ENCODE measurements at places on chromosomes 13 and 19.

DNA sequence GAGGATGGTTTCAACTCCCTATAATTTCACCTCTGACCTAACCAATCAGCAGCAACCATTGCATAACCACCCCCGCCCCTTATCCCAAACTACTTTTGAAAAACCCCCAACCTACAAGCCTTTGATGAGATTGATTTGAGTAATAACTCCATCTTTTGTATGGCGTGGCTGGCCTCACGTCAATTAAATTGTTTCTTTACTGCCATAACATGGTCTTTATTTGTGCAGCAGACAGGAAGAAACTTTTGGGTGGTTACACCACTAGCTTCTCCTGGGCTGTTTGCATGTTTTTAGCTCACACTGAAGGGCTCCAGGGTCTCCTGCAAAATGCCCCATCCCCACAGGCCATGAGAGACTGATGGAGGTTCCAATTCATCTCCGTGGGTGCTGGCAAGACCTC lies 34.0 kb upstream of the PEG3 start:
- no peak for DNase-seq

DNA sequence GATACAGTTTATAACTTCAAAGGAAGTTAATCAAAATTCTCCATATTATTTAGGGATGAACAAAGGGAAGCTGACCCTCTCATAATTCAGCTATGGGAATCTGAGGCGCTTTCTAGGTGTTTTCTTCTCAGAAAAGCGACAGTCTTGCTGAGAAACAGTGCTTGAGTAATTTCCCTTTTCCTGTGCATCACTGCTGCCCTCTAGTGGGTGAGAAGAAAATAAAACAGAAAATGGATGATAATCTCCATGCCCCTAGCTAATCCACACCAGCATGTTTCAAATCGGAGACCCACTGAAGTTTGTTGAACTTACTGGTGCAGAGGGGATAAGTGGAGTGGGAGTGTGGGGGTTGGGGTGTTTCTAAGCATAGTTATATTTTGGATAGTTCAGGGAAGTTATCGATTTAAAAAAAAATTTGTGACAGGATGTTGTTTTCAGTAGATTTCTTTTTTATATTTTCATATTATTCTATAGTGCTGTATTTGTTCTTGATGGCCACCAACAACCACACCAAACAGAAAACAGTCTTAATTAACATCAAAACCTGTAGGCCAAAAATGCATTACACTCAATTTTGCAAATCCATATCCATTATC lies 21.4 kb downstream of the LCP1 start:
- DNase-seq: no peak

- no peak for DNase-seq
These were observed 25.7 kb downstream of the GPX4 start for GRCh38 chr19:1129535-1129934.

GRCh38 chr19:47863514-47863936 lies 4.5 kb downstream of the TPRX2 start:
- DNase-seq: peak; percentile 95

DNA sequence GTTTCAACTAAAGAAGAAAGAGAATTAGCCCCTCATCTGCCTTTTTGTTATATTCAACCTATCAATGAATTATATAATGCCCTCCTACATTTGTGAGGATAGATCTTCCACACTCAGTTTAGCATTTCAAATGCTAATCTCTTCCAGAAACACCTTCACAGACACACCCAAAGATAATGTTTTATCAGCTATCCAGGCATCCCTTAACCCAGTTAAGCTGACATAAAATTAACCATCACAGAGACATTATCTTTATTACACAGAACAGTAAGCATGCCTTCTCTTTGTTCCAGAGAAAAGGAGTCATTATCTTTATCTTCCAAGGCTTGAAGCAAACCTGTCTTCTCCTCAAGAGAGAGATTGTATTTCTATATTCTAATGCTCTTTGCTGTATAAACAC lies 53.1 kb downstream of the PCDH20 start:
- DNase-seq: no peak

- DNase-seq: no peak
These were observed 1640.0 kb upstream of the PRR20A start for GRCh38 chr13:55500694-55501093.

DNA sequence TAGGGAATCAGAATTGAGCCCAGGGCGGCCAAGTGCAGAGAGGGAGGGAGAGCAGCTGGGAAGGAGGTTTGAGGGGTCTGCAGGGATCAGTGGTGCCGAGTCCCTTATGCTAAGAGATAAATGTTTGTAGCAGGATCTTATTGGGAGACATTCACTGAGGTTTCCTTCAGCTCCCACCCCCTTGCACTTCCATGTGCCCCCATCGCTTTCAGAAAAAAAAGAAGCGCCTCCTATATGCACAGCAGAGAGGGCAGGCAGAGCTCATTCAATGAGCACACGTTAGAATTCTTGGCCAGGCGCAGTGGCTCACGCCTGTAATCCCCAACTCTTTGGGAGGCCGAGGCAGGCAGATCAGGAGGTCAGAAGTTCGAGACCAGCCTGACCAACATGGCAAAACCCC lies 28.0 kb downstream of the CYP4F2 start:
- no peak for DNase-seq

- no peak for DNase-seq
These were observed at the start of gene CDX2 for GRCh38 chr13:27969082-27969865. Gene CDX2, minus strand, starts transcription at chr13:27969315. Its CDS starts 309 bp downstream, at chr13:27969006.

GRCh38 chr13:34070006-34070405 lies 252.1 kb downstream of the RFC3 start:
- DNase-seq: no peak

DNA sequence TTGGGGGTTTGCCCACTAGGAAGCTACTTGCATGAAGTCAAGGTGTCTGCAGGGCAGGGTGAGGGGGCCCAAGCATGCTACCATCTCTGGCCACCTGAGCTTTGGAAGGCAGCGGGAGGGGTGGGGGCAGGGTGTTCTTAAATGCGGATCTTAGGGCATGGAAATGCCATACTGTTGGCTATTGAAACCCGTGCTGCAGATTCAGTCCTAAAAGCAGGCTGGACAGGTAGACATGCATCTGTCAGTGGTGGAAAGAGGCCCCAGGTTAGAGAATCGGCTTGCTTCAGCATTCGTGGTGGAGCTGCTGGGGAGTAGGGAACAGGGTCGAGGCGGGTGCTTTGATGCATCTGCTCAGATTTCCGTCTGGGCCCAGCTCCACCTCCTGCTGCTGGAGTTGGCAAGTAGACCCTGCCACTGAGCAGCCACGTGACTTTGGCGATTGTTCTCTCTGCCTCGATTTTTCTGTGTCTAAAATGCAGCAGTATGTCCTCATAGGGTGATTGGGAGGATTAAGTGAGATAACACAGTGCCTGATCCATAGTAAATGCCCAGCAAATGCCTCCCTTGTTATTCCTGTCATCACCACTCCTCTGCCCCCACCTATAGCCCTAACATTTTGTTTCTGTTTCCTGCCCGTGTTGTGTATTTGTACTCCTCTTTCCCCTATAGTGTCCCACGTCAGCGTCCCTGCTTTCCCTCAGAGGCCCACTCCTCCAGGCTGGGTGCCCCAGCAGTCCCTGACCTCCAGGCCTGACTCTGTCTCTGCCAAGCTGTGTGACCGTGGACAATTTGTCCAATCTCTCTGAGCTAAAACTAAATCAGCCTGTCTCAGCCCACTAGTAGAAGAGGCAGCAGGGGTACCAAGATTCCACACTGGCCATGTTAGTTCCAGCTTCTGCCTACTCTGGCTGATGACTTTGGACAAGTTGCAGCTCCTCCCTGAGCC lies 5.8 kb downstream of the PPP1R37 start:
- no peak for DNase-seq

- DNase-seq: no peak
These were observed 95.2 kb downstream of the USP12 start for GRCh38 chr13:27076421-27076820.

- DNase-seq: no peak
These were observed 5.4 kb upstream of the CBY2 start for GRCh38 chr13:45696610-45697226.

- no peak for DNase-seq
These were observed 5.8 kb downstream of the TM9SF2 start for GRCh38 chr13:99507054-99507453.

- DNase-seq: no peak
These were observed 20.8 kb downstream of the NOVA2 start for GRCh38 chr19:45952686-45953505.

GRCh38 chr13:110216398-110217041 lies 90.4 kb downstream of the COL4A1 start:
- no peak for DNase-seq

- no peak for DNase-seq
These were observed 21.0 kb downstream of the COMP start for GRCh38 chr19:18769989-18770528.

DNA sequence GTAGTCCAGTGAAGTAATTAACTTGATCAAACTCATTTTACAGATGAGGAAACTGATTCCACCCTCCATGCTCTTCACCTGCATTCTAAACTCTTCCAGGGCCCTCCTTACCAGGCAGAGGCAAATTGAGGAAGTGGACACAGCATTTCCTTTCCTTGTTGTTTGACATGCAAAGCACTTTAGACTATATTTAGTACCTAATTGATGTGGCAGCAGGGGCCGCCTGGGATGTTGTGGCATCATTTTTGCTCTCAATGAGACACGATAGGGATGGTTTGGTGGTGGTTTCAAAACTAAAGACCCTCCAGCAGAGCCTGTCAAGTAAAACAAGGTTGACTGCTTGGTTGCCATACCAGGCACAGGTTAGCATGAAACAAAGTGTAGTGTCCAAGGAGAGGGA lies 7.9 kb downstream of the SIPA1L3 start:
- DNase-seq: no peak

GRCh38 chr19:41324231-41324702 lies 14.3 kb downstream of the CCDC97 start:
- DNase-seq: no peak

GRCh38 chr19:20669263-20669662 lies 7.9 kb upstream of the ZNF626 start:
- DNase-seq: no peak

- DNase-seq: no peak
These were observed 110.0 kb downstream of the KCNRG start for GRCh38 chr13:50125304-50125553.

GRCh38 chr13:41827507-41828213 lies 133.2 kb downstream of the VWA8 start:
- DNase-seq: no peak

DNA sequence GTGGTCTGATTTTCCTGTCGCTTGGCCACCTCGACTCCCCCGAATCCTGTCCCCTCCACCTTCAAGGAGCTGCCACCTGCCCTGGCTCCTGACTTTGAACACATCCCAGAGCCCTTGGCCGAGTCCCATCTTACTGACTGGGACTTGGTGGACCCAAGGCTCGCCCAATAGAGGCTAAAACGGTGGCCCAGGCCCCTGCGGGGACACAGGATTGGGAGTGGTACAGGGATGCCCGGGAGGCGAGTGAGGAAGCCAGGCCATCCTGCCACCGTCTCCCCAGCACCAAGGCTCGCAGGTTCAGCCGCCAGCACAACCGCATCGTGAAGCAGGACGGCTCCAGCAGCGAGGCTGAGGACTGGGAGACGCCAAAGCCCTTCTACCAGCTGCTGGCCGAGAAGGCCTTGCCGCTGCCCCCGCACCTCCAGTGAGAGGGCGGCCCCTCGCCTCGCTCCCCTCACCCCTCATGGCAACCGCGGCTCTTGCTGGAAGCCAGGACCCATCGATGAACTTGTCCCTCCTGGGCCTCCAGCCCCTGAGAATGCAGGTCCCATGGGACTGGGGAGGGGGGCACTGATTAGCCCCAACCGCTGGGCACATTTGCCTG lies 5.3 kb downstream of the SIX5 start:
- DNase-seq: no peak

GRCh38 chr19:5973867-5974635 lies 3.9 kb downstream of the RANBP3 start:
- DNase-seq: no peak

All from sciatic nerve (tissue), 2 donors.